ENCODE measurements at places on chromosomes 7 and 10. TPM values are rescaled to one million over a fixed set of nuclear protein-coding genes. Genes with fewer than 3 reads are reported as not detected.

Gene KCNIP2
- total RNA-seq, result 17.1 TPM

Gene EPO
- total RNA-seq, result not detected

Gene FXYD4
- total RNA-seq, result not detected

Gene CALHM1
- total RNA-seq, result 0.23 TPM

Gene CALML3
- 0.69 TPM for total RNA-seq

Gene RBP3
- total RNA-seq, result not detected

Gene TMEM273
- 2.1 TPM for total RNA-seq

Gene FAM25C
- total RNA-seq, result not detected

Gene MBL2
- total RNA-seq, result not detected

Gene HPSE2
- 0.23 TPM for total RNA-seq

Gene SVOPL
- 3.0 TPM for total RNA-seq

Gene MARVELD1
- 4.4 TPM for total RNA-seq

Gene MKX
- total RNA-seq, result 3.2 TPM

Gene TFR2
- total RNA-seq, result 9.2 TPM

Gene PAPOLB
- 1.8 TPM for total RNA-seq

Gene ODAD2
- total RNA-seq, result 5.5 TPM

Gene SLC13A1
- not detected for total RNA-seq

Gene MACROH2A2
- total RNA-seq, result 45.7 TPM

Gene CCDC201
- total RNA-seq, result not detected

Gene LIPF
- not detected for total RNA-seq

Gene ASB10
- not detected for total RNA-seq

Gene MEOX2
- total RNA-seq, result 0.23 TPM

Gene NPSR1
- 1.8 TPM for total RNA-seq

Gene SFTPA1
- not detected for total RNA-seq

Gene TAS2R41
- total RNA-seq, result not detected

Gene CDNF
- total RNA-seq, result 1.6 TPM

Gene FAM204A
- total RNA-seq, result 55.8 TPM

Gene RPEL1
- total RNA-seq, result not detected

Gene CYP2C19
- total RNA-seq, result not detected

Gene ASAH2
- 3.0 TPM for total RNA-seq

Gene OR2A7
- 0.69 TPM for total RNA-seq

Gene SLC13A4
- total RNA-seq, result 18.9 TPM

Gene CYP3A7
- not detected for total RNA-seq

Gene DMBT1
- total RNA-seq, result under 0.01 TPM

Gene IL15RA
- not detected for total RNA-seq

Gene GIMAP2
- 6.7 TPM for total RNA-seq

Gene C10orf62
- total RNA-seq, result 0.23 TPM

Gene CPA2
- not detected for total RNA-seq

Gene ITPRID1
- total RNA-seq, result 0.23 TPM
